Activated T-cell treated with anti-CD3 and anti-CD28 coated beads, Interleukin-2, amount 50 U/mL, for 72 hours (primary cell): ENCODE measurements at places on chromosomes 4 and X. TPM values are rescaled to one million over a fixed set of nuclear protein-coding genes. Genes with fewer than 3 reads are reported as not detected.

DNA sequence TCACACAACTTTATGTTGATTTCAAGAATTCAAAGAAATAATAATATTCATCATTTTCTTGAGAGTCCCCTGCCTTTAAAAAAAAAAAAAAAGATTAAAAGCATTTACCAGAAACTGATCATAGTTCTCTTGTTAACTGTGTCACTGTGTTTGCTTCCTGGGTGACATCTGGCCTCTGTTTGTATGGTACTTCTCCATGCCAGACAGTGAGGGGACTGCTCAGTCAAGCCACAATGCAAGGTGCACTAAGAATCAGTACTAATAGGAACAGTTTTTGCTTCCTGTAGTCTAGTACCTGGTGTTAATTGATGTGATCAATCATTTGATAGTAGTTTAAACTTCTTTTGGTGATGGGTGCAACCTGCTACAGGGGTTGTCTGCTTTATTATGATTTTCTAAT lies 77.5 kb downstream of the PHOX2B start:
- H3K36me3 ChIP-seq, result no peaks in the 10 kb centered on the region
- H3K4me1 ChIP-seq, result no peaks in the 10 kb centered on the region
- DNase-seq, result no peak
- peaks cover 7% of the 10 kb centered on the region for H3K27me3 ChIP-seq
- no peak overlapping the region for H3K27ac ChIP-seq

DNA sequence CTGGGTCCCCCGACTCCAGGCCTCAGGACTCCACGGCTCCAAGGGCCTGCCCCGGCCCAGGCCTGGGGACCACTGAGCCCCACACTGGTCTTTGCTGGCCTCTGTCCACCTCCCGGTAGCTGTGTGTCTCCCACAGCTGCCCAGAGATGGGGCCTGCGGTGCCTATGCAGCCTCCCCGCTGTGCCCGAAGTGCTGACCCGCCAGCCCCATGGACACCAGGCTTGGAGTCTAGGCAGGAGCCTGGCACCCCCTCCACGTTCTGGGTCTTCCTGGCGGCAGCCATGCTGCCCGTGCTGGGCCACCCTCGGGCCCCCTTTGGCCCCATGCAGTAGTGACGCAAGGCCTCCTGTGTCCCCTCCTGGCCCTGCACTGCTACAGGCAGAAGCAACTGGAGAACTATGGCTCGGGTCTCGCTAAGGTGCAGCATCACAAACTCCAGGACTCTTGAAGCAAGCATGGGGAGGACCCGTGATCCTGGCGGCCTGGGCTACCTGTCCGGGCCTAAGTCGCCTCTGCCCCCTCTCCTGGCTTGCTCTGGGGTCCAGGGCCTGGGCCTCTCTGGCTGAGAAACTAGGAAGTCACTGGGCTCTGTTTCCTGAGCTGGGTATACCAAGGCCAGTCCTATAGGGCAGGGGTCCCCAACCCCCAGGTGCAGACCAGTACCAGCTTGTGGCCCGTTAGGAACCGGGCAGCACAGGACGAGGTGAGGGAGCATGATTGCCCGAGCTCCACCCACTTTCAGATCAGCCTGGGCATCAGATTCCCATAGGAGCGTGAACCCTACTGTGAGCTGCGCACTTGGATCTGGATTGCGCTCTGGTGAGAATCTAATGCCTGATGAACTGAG lies 917 bp downstream of the MYL5 start:
- H3K27ac ChIP-seq, result peak overlapping the region; percentile 88
- H3K4me1 ChIP-seq, result peaks cover 11% of the 10 kb centered on the region
- no peaks in the 10 kb centered on the region for H3K27me3 ChIP-seq
- H3K4me3 ChIP-seq, result peak overlapping the region; percentile 91

DNA sequence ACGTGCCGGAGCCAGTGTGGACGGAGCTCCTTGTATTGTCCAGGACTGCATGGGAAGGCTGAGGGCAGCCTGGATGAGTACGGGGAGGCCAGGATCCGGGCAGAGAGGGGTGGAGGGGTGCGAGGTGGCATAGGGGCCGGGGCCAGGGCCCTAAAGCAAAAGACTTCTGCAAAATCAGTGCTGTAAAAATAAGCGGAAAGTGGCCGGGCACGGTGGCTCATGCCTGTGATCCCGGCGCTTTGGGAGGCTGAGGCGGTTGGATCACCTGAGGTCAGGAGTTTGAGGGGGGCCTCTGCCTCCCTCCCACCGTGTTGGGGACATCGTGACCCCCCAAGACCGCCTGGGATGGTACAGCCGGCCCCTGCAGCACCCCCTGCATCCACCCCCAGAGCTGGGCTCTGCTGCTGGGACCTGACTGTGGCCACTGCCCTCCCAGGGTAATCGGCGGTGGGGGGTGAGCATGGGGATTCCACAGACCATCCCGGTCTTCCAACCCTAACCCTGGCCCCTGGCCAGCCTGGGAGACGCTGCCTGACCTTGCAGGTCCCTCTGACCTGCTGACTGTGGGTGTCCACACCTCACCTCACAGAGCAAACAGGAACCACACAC lies 23.4 kb upstream of the PLCXD1 start:
- H3K27me3 ChIP-seq, result no peaks in the 10 kb centered on the region
- H3K4me3 ChIP-seq, result no peak overlapping the region
- no peaks in the 10 kb centered on the region for H3K36me3 ChIP-seq
- H3K27ac ChIP-seq, result no peak overlapping the region

GRCh38 chr4:43275779-43276178 lies 383.3 kb downstream of the GRXCR1 start:
- H3K4me1 ChIP-seq, result no peaks in the 10 kb centered on the region
- H3K27me3 ChIP-seq, result no peaks in the 10 kb centered on the region
- DNase-seq, result no peak
- no peak overlapping the region for H3K27ac ChIP-seq
- no peak overlapping the region for H3K4me3 ChIP-seq
- H3K36me3 ChIP-seq, result no peaks in the 10 kb centered on the region

DNA sequence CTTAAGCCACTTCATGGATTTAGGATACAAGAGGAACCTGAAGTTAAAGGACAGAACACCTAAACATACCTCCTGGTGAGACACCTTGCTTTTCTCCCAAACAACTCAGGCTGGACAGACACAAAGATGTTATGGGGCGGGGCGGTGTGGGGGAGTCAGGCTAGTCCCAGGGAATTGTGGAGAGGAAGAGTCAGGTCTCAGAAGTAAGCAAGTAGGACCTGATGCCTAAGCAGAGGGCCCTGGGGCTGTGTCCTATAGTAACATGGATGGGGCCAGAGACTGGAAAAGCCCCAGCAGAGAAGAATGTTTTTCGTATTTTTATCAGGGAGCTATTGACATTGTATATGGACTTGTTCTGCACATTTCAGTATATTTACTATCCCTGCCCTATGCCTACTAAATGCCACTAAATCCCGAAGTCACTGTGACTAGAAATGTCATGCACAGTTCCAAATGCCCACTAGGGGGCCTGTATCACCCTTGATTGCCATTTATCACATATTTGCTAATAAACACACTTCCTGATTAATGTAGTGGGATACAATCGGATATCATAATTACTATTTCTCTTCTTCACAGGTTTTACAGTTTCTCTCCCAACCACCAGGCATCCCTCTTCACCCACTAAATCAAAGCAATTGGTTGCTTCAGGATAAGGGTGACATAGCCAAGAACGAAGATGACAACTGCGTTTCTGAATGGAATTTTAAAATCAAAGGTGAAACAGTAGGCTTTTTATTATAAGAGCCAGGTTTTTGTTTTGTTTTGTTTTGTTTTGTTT lies 23.8 kb upstream of the ARHGAP10 start:
- no peak overlapping the region for H3K27ac ChIP-seq
- H3K4me3 ChIP-seq, result no peak overlapping the region
- H3K36me3 ChIP-seq, result no peaks in the 10 kb centered on the region
- H3K27me3 ChIP-seq, result no peaks in the 10 kb centered on the region
- H3K4me1 ChIP-seq, result no peaks in the 10 kb centered on the region
- DNase-seq, result peak; percentile 44

DNA sequence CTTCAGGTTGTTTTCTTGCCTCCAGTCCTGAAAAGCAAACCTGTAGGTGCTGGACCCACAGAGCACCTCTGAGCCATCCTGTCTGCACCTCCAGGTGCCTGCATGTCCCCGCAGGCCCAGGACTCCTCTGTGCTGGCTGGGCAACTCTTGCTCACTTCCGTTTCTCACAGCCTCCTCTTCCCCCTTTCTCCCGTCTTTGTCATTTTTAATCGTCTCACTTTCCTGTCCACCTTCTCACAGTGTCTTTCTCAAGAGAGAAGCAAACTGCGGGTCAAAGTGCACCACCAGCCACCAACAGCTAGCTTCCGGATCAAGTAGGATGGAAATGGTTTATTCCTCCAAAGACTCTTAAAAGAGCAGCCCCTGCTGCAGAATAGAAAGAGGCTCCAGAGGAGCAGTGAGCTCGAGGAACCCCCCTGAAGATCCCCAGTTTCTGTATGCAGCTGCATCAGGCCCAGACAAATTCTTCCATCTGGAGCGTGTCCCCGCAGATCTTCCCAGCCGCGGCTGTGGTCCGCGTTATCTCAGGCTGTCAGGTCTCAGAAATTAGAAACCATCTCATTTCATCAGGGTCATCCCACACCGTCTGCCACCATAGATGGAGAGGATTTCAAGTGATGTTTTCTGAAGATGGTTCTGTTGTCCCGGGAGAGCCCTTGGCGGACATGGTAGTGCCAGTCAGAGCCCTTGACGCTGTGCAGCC lies 87.7 kb downstream of the FHDC1 start:
- no peak for DNase-seq
- peaks cover 12% of the 10 kb centered on the region for H3K4me1 ChIP-seq
- no peaks in the 10 kb centered on the region for H3K27me3 ChIP-seq

PPM1K gene
- 85.3 TPM for total RNA-seq
